ENCODE measurements at places on chromosomes 5 and 9. TPM values are rescaled to one million over a fixed set of nuclear protein-coding genes. Genes with fewer than 3 reads are reported as not detected.

The CANX gene
- polyA plus RNA-seq, result 577 TPM

DNA sequence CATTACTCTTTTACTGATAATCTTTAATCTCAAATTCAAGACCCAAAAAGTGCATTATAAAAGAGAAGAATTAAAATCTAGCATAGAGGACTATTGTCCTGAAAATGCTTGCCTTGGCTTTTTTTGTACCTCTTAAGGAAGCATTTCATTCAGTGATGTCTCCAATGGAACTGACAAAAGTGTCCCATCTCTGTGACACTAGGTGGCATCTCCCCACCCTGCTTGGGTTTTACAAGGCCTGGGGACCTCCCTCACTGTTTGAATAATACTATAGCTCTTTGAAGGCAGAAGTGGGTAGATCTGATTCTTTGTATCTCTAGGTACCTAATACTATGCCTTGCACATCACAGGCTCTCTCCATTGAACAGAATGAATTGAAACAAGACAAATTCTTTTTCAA lies 180.6 kb downstream of the EPB41L4A start:
- DNase-seq, result no peak

The SHOC1 gene
- polyA plus RNA-seq, result 0.87 TPM

GRCh38 chr5:180787711-180788431 lies 14.7 kb downstream of the MGAT1 start:
- DNase-seq, result no peak

DNA sequence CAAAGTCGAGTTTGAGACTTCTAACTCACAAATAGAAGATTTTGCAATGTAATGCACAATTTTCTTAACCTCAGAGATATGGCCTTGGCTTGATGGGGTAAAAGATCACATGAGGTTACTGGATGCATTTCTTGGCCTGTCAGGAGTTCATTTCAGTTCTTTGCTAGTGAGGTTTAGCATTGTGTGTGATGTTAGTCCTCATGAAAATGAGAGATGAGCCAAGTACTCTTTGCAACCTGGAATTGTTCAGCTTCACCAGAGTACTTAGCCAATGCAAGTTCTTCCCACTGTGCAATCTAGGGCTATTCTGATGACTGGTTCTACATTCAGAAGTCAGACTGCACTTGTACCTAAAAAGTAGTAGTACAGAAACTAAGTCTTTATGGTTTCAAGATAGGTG lies 24.9 kb downstream of the GNAQ start:
- DNase-seq, result no peak

- no peak for DNase-seq
Measured at GRCh38 chr5:155919725-155920124, 407.2 kb upstream of the SGCD start.

The RFESD gene
- polyA plus RNA-seq, result 6.0 TPM

The FSTL4 gene
- polyA plus RNA-seq, result 1.8 TPM

- DNase-seq, result no peak
Measured at GRCh38 chr5:71862507-71863060, 143.5 kb downstream of the CARTPT start.

The C9orf50 gene
- 0.34 TPM for polyA plus RNA-seq

DNA sequence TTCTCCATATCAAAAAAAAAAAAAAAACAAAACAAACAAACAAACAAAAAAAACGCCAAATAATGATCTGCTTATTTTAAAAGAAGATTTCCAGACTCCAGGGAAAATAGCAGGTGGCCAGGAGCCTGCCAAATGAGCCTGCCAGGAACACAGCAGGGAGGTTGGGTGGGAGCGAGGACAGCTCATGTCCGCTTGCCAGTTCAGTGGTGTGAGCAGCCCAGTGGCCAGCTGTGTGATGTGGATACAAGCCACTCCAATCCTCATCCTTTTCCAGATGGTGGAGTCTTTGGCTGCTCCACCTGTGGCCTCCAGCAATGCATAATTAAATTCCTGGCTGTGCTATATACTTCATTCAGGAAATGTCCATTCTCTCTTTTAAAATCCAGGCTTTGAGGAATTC lies 1025.1 kb upstream of the C9orf72 start:
- DNase-seq, result no peak

DNA sequence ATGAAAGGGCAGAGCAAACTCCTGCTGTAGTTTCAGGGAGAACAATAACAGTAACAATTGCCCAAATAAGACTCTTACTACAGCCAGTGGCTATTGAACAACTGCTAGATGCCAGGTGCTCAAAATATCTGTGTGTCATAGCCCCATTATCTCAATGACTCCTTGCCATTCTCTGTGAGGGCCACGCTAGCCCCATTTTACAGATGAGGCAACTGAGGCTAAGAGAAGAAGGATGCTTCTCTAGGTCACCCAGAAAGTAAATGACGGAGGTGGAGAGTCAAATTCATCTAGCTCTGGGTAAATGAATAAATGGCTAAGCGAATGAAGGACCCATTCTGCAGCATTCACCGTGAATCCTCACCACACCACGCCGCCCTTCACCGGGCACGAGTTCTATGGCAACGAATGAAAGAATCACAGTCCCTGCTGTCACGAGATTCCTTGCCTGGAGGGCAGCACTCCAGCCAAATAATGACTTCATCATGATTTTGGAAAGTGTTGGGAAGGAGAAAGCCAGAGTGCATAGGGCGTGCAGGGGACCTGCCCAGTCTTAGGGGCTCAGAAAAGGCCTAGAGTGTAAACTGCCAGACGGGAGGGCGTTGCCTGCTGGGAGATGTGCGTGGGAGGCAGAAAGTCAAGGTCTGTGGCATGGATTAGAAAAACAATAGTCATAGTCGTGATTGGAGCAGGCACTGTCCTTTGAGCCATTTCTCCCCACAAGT lies 147.2 kb downstream of the C9orf50 start:
- DNase-seq, result no peak

- no peak for DNase-seq
Measured at GRCh38 chr9:121893786-121894185, 199.3 kb downstream of the TTLL11 start.

DNA sequence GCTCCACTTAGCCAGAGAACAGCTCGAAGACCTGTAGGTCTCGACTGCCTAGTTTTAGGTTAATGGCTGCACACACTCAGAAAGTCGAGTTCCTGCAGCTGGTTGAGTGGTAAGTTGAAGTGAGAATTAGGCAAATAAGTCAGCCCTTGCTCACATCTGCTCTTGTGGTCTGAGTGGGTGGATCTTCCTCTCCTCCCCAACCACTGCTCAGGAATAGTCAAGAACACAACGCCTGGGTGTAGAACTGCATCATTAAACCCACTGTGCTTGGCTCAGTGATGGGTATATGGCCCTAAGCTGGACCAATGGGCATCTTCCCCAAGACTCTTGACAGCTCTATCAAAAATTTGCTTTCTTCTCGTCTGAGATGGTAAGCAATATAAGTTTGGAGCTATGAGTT lies 20.9 kb upstream of the ADAM19 start:
- DNase-seq, result no peak

DNA sequence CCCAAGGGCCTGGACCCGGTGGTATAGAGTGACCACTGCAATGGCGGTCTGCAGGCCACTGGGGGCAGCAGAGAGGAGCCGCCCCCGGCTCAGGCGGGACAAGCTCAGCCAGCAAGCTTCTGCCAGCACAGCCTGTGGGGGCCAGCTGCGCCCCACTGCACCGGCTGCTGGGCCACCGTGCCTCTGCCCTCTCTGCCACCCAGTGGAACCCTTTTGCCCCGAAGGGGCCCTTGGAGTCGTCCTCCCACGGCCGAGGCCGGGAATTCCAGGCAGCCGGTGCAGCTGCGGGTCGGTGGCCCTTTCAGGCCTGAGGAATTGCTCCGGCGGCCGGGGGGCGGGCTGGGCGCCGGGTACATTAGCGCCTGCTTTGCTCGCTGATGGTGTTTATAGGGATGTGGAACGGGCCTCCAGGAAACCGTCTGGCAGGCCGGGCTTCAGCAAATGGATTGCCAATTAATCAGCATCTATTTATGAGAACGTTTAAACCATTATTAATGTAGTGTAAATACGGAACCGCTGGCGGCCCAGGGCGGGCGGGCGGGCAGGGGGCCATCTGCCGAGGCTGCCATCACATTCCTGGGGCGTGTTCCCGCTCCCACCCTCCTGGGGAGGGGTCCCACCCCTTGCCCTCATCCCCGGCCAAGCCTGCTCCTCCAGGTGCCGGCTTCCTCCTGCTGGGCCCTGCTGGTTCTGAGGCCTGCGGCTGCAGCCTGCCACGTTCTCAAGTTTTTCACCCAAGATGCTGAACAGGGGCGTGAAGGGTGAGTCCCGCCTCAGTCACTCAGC lies 127.4 kb downstream of the BARX1 start:
- peak; percentile 58 for DNase-seq

- DNase-seq, result no peak
Measured at GRCh38 chr9:12464400-12464799, 228.8 kb upstream of the TYRP1 start.

DNA sequence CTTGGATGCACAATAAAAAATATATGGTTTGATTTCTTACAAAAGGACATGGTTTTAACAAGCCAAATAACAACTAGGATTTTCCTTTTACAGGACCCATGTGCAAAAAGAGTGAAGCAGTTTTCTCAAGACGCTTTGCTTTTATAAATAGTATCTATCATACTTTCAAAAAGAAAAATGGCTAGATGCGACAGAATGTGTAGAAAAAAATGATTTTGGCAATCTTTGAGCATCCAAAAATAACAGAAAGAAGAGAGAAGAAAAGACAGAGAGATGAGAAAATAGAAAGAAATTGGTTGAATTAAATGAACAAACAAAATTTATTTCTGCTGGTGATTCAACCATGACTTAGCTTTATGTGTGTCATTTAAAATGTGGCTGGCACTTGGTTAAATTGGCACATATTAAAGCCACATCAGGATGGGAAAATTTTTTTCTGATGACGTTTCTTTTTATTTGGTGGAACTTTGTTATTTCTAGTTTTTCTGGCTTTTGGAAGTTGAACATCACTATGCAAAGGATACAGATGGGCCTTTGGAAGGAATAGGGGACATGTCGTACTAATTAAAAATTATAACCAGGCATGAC lies 35.6 kb upstream of the NREP start:
- no peak for DNase-seq

DNA sequence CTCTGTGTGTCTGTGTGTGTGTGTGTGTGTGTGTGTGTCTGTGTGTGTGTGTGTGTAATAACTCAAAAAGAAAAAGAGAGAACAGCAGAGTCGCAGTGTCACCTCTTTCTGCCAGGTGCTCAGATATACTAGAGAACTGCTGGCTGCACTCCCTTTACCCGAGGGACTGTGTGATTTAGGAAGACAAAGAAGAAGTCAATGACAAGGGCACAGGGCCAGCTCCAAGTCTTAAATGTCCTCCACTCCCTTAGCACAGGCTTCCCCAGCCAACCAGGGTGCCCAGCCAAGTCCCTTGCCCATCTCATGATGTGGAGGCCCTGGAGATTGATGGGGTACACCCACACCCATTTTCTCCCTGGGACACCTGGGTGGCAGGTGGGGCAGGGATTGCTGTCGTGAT lies 8.7 kb downstream of the CCNJL start:
- DNase-seq, result no peak

The PCDH1 gene
- polyA plus RNA-seq, result 26.6 TPM

GRCh38 chr5:113276001-113276400 lies 158.8 kb downstream of the TSSK1B start:
- no peak for DNase-seq

GRCh38 chr5:76595755-76596481 lies 27.3 kb downstream of the F2RL2 start:
- no peak for DNase-seq

Measured in right renal cortex interstitium (tissue), 3 donors.